ENCODE measurements at places on chromosomes 3 and 15.

DNA sequence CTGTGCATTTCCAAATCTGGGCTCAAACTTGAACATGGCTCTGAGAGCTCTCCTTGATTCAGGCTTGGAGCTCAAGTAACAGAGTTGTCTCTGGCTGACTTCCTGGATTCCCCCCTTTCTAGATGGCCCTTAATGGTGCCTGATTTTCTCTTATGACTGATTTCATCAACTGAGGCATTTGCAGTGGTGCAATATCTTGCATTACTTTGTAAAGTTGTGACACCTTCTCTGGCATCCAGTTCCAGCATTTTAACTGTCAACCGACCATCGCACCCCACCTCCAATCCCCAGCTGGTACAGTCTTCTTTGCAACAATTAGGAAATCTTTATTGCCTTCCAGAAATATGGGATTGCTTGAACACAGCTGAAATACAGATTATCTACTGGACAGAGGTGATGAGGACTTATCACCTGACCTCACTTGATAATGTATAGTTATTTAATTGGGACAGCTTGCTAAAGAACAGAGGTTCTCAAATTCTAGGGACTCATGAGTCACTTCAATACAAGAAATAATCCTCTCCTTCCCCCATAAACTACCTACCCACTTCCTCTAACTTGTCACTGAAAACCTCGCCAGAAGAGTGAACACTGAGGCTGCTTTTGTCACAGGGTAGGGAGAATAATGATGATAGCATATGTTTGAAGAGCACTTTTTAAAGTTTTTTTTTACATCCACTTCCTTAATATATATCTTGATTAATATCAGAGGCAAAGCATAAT, 41.8 kb downstream of the FILIP1L start:
- no peak for DNase-seq

- DNase-seq, result no peak
Measured at GRCh38 chr15:87973501-87974215, 282.9 kb downstream of the NTRK3 start.

DNA sequence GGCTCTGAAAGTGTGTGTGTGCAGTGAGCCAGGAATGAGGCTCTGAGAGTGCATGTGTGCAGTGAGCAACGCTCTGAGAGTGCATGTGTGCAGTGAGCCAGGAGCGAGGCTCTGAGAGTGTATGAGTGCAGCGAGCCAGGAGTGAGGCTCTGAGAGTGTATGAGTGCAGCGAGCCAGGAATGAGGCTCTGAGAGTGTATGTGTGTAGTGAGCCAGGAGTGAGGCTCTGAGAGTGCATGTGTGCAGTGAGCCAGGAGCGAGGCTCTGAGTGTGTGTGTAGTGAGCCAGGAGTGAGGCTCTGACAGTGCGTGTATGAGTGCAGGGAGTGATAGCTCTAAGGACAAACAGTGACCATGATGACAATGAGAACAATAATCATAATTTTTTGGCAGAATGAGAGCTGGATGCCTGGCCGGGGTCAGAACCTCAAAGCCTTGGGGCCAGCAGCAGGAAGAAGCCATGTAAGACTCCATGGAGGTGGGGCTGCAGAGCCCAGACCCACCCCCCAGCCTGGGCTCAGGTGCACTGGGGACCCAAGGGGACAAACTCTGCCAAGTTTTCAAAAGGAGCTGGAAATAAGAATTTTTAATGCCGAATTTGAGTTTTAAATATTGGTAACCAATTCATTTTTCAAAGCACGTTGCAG, 85.7 kb upstream of the PRR20G start:
- no peak for DNase-seq

DNA sequence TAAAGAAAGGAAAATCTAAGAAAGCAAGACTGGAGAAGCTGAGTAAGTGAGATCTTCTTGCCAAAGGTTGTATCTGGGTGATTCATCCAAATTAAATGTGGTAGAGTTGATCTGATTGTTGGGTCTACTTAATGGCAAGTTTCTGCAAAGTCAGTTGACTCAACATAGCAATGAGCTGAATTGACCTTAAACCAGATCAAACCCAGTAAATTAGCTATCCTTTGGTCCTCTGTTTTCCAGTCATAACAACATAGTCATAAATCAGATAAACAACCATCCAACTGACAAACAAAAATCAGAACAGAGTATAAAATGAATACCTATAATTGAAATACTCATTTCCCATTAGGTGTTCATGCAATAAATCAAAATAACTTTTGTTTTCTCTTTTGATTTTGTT, 142.6 kb upstream of the CFAP20DC start:
- no peak for DNase-seq

GRCh38 chr3:128068156-128068620, 16.0 kb downstream of the SEC61A1 start:
- no peak for DNase-seq

DNA sequence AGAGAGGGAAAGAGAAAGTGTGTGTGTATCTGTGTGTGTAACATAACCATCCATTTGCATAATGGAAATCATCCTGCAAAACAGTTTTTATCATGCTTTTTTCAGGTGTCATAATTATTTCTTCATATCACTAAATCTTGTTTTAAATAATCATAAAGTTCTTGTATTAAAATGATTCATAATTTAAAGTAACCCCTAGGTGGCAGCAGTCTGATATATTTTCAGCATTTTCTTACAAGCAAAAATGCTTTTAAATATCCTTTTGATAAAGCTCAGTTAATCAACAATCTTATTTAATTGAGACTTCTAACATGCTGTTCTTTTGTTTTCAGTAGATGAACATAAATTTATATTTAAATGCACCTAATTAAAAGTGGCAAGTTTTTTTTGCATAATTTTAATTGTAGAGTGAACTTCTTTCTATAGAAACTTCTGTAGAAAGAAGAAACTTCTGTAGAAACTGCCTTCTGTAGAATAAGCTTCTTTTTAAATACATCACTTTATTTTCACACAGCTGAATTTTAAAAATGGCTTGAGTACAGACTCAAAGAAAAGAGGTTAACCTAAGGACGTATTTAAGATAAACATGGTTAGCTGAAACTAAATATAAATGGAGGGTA, 72.5 kb downstream of the OPA1 start:
- DNase-seq, result no peak

- no peak for DNase-seq
Measured at GRCh38 chr3:155747946-155748290, 3.0 kb upstream of the PLCH1 start.

- no peak for DNase-seq
Measured at GRCh38 chr3:172609750-172610149, 86.5 kb upstream of the TNFSF10 start.

DNA sequence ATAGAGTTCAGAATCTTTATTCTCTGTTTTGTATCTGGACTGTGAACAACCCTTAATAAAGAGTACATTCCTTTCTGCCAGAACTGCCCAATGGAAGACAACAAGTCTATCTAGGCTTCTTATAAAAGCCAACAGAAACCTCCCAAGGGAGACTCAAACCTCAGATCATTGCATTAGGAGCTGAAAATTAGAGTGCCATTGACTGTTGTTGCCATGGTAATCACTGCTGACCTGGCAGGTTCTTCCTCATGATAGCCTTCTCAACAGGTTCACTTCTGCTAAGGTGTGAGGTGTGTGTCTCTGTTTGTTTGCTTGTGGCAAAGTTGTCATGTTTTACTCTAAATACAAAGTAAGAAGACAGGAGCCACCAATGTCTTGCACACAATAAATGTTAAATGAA, 79.2 kb downstream of the TMEM108 start:
- no peak for DNase-seq

DNA sequence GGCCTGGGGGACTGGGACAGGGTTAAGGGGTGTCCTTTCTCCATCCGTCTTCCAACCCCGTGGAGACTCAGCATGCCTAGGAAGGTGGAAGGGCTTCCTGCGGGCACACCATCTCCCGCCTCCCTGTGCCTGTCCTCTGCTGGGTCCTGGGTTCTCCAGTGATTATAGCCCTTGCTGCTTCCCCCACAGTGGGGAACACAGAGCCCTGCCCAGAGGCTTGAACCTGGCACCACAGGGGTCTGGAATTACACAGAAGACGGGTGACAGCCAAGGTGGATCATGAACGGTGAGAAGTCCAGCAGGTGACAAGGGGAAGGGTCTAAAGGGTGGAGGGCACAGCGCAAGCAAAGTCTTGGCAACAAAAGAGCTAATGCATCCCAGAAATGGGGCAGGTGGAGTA, 6.2 kb upstream of the SEMA3B start:
- DNase-seq, result no peak

GRCh38 chr3:9947025-9947995, 4.9 kb downstream of the PRRT3 start:
- DNase-seq, result no peak

DNA sequence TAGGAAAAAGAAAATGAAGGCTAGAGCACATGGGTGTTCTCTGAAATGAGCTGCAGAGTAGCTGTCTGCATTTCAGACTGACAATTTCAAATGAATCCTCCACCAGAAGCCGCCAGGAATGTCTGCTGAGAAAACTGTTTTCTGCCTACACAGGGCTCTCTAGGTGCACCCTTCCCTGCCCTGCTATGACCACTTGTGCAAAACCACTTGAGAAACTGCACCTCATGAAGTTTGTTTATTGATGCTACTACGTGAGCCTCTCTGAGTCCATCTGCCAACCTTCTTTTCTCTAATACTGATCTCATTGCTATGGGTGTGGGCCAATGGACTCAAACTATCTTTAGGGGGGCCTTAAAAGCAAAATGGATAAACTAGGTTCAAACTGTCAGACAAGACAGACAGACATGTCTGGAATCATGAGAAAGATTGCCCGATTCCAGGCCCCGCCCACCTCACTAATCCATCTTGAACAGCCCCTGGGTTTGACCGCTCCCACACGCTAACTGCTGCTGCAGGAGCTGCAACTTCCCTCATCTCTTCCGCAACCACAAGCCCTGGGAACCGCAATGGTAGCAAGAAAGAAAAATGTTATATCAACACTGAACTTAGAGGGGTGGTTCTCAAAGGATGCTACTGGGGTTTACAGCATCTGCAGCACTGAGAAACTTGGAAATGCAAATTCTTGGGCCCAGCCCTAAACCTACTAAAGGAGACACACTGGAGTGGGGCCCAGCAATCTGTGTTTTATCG, 9.0 kb upstream of the CD47 start:
- DNase-seq, result no peak

DNA sequence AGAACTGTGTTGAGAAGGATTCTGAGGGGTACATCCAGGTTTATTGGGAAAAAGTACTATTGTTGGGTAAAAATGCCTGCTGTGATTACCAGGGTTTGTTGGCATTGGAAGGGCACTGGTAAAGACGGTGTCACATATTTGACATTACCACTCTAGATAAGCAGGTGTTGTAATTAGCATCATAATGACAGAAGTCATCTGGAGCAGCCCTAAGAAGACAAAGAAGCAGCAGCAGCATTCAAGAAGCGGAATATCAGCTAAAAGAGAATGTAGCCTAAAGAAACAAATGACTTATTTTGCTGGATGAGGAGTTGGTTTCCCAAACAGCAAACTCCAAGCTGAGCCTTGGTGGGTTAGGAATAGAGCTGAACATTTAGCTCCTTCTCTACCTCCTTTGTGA, 30.5 kb upstream of the ZFAND6 start:
- no peak for DNase-seq

DNA sequence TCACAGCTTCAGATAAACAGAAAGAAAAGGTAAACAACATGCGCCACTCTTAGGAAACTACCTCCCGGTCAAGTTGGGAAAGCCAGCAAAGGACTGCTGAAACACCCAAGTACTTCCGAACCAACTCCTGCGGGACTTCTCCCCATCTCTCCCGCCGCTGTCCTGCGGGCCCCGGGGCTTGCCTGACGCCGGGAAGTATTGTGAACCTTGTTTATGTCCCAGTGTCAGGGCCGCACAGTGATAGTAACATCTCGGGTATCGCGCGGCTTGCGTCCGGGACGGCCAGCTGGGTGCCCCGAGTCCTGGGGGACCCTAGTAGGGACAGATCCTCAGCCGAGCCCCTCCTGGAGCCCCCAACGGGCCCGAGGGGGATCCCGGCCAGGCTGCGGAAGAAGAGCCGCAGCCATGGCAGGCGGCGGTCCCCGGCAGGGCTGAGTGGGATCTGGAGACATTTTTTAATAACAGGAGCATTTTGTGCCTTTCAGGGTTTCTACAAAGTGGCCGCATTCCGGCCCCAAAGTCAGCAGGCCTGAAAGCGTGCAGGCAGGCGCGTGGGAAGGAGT, 756 bp downstream of the CLPX start:
- no peak for DNase-seq

DNA sequence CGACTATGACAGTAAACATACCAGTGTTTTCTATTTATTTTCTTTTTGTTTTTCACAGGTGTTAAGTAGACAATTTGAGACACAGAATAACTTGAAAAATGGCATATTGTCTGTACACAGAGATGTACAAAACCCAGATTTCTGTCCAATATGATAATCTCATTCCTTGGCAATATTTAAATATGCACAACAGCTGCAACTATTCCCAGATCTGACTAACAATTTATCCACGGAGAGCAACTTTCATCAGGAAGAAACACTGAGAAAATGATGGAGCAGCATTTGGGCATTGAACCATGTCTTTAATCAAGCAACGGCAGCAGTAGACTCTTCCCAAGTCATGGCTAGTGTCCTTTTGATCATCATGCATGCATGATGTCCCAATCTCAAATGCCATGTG, 452.6 kb downstream of the ZPLD1 start:
- no peak for DNase-seq
